ENCODE measurements at places on chromosomes 1 and 21. TPM values are rescaled to one million over a fixed set of nuclear protein-coding genes. Genes with fewer than 3 reads are reported as not detected.

The S100A3 gene
- 0.41 TPM for polyA plus RNA-seq

The FMOD gene
- polyA plus RNA-seq: 58.0 TPM

The HMGB4 gene
- polyA plus RNA-seq: not detected

The STUM gene
- polyA plus RNA-seq: 0.93 TPM
